ENCODE measurements at places on chromosomes 5 and 9.

DNA sequence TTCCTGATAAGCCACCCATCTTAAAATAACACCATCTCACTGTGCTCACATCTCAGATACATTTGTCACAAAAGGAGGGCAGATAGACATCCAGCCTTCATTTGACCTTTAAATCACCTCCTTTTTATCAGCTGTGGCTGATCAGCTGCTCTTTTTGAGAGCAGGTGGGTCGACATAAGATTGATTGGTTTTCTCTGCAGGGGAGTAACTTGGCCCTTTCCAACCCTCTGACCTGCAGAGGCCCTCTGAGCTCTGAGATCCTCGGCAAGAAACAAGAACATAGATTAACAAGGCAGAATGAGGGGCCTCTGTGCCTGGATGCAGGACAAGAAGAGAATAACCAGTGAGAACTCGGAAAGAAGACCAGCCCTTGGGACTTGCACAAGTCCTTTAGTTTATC lies 33.5 kb upstream of the GLRA1 start:
- DNase-seq, result no peak

DNA sequence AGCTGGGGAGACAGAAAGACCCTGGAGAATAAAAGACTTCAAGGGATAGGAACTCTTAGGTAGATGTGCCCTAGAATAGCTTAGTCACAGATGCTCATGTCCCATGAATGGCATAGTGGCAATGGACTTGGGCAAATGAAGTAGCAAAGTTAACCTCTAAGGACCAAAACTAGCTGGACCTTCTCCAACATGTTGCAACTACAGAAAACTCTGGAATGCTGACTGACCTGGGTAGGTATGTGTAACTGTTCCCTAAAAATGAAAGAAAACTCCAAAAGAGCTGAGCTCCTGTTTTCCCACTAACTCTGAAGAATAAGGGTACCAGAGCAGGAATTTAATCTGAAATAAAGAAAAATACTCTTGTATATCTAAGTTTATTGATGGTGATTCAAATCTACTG lies 12.5 kb upstream of the LPAR1 start:
- no peak for DNase-seq

GRCh38 chr9:93427655-93428379 lies 23.7 kb upstream of the FAM120A start:
- no peak for DNase-seq

- no peak for DNase-seq
These were observed 212.8 kb upstream of the CHD1 start for GRCh38 chr5:99141534-99142128.

GRCh38 chr5:138972836-138973235 lies 97.7 kb upstream of the LRRTM2 start:
- no peak for DNase-seq

DNA sequence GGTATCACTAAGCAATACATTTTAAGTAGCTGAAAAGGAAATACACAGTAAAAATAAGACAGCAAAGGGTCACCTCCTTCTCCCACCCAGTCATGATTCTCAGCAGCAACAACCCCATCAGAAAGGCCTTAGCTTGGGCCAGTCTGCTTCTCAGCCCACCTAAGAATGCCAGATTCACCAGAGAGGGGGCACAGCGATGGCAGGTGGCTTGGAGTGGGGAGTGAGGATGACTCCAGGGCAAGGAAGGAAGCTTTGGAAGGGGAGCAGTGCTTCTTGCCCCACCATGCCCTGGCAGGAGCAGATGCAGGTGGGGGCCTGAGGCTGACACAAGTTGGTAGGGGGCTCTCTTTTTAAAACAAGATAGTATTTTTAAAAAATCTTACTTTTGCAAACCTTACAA lies 51.4 kb downstream of the ABCA1 start:
- DNase-seq, result no peak

GRCh38 chr9:93464876-93465275 lies 11.5 kb upstream of the FAM120AOS start:
- DNase-seq, result no peak

GRCh38 chr5:141815051-141815795 lies 63.0 kb downstream of the PCDH1 start:
- DNase-seq, result no peak

DNA sequence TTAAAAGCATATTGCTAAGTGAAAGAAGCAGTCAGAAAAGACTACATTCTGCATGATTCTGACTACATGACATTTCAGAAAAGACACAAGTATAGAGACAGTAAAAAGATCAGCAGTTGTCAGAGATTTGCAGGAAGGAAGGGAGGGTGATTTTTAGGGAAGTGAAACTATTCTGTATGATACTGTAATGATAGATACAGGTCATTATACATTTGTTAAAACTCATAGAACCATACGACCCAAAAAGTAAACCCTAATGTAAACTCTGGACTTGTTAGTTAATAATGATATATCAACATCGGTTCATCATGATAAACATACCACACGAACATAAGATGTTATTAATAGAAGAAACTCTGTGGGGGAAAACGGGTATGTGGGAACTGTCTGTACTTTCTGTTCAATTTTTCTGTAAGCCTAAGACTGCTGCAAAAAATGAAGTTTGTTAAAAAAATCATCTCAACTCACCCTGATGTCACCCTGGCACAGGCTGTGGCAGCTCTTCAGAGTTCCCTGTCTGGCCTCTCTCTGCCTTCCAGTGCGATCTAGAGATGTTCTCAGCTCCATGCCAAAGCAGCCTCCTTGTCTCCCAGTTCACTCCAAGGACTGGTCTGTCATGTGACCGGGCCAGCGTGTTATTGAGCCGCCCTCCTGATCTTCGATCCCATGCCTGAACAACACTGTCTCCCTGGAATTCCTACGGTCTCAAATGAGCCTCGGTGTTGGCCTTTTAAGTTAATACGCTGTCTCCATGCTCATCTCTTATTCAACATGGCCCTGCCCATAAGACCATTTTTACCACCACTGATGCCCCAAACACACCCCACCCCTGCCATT lies 35.4 kb downstream of the PRLR start:
- DNase-seq, result no peak

DNA sequence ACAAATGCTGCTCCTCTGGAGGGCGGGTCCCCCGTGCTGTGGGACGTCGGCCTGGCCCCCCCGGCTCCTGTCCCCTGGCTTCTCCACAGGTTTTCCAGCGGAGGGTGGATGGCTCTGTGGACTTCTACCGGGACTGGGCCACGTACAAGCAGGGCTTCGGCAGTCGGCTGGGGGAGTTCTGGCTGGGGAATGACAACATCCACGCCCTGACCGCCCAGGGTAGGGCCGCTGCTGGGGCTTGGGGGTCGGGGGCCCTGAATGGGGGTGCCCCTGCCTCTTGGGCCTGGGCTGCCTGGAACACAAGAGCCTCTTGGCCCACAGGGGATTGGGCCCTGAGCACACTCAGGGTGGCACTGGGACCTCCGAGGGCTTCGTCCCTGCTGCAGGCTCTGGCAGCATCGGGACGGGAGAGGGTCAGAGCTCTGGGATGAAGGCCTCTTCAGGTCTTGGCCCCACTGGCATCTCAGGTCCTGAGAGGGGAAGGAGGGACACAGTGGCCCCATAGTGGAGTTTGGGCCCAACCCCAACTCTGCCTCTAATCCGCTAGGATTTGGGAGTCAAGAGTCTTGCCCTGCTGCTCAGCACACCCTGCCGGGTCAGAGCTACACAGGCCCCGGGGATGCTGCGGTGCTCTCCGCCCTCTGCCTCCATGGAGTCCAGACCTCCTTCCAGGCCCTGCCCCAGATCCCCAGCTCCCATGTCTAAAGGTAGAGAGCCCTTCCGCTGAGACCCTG lies 5.2 kb downstream of the FCN2 start:
- no peak for DNase-seq

DNA sequence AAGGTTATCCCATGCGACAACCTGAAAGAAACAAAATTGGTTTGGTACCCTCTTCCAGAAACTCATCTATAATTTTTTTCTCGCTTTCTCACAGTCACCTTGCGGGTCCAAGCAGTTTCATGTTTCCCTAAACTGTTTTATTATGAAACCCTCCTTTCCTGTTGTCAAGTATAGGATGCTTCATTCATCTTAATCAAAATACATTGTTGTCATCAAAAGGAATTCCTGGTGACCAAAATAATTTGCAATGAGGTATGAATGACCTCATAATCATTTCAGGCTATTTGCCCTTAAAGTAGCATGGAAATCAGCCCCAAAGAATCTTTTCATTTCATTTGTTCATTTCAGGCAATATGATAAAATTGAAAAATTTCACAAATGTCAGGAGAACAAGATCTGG lies 503.0 kb downstream of the SPATA31D1 start:
- no peak for DNase-seq

DNA sequence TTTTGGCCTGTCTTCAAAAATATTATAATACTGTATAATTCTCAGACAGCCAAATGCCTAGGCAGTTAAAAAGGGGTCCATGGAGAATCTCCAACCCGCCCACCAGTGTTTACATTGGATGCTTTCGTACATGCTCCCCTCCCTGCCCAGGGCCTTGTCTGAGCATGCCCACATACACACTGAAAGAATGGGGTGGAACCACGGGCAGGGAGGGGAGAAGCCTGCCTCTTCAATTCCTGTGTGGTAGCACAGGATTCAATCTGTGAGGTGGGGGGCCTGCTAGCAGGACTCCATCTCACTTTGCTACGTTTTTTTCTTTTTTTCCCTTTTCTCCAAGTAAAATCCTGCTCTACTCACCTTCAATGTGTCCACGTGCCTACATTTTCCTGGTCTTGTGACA lies 314.7 kb upstream of the GRAMD2B start:
- no peak for DNase-seq

GRCh38 chr9:130116346-130116745 lies 55.9 kb upstream of the NCS1 start:
- no peak for DNase-seq

DNA sequence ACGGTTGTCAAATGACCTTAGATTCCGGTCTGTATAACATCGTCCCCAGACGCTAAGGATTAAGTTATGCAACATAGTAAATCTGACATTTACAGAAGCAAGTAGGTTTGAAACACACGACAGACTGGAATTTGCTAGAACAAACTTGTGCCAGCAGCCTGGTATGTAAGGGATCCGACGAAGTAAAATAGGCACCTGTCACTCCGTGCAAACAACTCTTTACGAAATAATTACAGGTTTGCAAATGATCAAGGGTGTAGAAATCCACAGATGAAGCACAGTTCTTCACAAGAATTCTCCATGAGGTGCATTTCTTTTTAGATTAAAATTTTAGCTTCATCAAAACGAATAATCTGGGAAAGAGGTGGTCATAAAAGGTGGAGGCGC lies 508 bp downstream of the MOCS2 start:
- DNase-seq, result no peak

- peak; percentile 83 for DNase-seq
These were observed at the start of gene GLIPR2 for GRCh38 chr9:36136272-36136893. Gene GLIPR2, plus strand, starts transcription at chr9:36136733. Its CDS starts 46 bp downstream, at chr9:36136779.

GRCh38 chr5:54470128-54470527 lies 14.6 kb downstream of the HSPB3 start:
- DNase-seq, result no peak

DNA sequence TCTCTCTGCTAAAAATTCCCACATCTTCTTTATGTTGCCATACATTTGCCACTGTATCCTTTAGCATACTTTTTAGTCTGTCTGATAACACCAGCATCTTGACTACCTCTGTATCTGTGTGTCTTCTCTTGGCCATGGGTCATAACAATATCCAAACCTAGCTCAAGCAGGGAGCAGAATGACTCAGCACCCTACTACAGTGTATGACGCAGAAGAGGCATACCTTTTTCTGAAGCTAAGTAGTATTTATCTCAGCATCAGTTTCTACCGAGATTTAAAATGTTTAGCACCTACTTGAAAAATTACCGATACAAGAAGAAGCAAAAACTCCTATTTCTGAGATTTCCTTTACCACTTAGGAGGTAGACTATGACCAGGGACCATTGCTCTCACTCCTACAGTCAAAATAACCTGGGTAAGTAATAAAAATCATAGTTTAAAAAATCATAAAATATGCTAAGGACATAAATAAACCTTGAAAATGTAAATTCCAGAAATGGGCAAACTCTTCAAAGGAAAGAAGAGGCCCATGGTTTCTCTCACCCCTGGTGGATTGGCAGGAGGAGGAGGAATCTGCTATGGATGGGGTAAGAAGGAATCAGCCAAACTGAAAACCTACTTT lies 286.5 kb downstream of the MAST4 start:
- no peak for DNase-seq

DNA sequence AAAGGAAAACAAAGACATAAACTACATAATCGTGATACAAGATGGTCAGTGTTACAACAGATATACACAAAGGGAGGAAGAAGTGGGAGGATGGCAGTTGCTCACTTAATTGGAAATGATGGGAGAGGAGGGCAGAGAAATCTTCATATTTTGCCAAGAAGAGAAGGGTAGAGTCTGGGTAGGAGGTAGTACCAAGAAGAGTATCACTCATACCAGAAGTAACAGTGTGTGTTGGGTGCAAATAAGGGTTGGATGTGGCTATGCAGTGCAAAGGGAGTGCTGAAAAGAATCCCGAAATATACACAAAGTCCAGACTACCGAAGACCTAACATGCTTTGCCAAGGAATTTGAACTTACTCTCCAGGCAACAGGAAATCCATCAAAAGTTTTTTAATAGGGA lies 41.0 kb downstream of the ERMP1 start:
- DNase-seq, result no peak

DNA sequence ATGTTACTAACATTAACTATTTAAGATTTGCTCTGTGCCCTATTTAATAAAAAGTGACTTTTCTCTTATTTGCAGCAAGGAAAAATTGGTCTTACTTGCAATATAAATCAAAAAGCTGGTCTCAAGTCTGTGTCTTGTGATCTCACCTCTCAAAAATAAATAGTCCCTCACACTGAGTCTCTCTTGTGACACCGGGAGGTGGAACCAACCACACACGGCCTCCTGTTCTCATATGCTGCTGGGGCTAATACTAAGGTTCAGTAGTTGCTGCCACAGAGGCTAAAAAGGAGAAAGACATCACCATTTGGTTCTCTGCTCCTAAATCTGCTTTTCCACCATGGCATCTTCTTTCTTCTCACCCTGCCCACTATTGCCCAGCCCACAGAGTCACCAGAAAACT lies 175.8 kb upstream of the FTMT start:
- no peak for DNase-seq

DNA sequence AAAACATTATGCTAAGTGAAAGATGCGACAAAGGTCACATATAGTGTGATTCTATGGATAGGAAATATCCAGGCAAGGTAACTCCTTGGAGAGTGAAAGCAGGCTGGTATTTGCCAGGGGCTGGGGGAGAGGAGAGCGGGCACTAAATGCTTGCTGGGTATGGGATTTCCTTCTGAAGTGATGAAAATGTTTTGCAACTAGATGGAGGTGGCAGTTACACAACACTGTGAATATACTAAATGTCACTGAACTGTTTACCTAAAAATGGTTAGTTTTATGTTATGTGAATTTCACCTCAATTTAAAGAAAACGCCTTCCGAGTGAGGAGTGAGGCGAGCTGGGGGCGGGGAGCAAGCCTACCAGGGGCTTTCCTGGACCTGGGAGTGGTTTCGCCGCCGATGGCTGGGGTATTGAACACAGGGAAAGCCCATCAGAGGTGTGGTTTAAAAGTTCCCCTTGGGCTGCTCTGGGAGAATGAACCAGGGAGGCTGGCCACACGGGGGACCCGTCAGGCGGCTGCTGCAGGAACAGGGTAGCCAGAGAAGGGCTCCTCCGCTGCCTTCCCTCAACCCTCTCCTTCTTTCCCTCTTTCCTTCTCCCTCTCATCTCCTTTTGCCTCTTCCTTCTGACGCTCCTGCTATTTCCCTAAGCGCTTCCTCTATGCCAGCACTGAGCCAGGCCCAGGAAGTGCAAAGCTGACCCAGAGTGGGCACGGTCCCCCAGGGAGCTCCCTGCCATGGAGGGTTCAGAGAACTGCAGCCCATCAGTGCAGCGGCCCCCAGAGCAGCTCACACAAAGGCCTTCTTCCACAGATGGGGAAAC lies 4.9 kb downstream of the AKNA start:
- DNase-seq, result no peak

GRCh38 chr5:154372661-154373060 lies 73.1 kb upstream of the SAP30L start:
- no peak for DNase-seq
